ENCODE measurements at places on chromosomes 13 and 19.

DNA sequence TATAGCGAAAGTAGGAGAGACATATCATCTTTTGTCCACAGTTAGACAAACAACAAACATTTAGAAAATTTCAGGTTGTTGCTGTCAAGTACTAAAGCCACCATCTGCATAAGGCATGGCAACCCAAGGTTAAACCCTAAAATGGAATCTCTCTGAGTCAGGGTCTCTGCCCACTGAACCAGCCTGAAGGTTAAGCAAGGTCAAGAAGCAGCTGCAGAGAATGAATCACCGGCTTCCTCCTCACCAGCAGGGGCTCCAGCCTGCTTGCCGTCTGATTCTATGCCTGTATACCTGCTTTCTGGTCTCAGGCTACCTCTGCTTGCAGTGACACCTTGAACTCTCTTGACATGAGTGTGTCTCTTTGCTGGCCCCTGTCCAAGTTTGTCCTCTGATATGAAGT lies 726.2 kb upstream of the SGCG start:
- DNase-seq = no peak

DNA sequence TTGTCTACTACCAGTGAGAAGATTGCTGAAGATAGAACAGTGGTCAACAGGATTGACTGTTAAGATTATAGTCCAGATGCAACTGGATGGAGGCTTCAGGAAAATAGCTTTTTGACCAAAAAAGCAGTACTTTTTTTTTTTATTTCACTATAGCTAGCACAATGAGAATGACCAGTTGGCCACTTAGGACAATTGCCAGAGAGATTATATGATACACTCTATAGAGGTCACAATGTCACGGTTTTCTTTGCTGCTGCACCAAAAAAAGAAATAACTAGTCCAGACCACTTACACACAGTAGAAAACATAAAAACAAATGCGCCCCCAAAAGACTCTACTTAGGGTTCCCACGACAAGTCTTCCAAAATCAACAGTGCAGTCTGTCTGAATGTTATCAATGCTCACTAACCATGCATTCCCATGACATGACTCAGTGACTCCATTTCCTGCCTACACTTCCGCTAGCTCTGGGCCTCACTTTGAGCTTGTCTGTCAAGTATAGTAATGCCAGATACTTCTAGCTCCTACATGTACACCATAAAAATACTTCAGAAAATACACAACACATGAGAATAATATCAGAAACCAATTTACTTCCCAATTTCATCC lies 209.1 kb upstream of the STARD13 start:
- DNase-seq = peak; percentile 90

GRCh38 chr13:73754727-73755292 lies 379.4 kb downstream of the KLF12 start:
- peak; percentile 69 for DNase-seq

DNA sequence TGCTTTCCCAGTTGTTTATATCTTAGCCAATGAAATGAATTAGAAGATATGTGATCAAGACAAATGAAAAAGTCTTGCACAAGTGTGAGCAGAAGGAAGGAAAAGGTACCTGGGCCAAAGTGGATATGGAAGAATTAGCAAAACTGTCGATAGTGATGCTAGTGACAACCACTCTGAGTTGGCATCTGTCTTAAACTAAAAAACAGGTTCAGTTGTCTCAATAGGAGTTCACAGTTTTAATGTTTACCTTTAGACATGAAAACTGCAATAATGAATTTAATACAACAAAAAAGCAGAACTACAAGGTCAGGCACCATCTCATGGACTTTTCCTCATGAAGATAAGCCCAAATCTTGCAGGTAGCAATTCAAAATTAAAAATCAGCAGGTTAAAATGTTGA lies 688.5 kb downstream of the EFNB2 start:
- no peak for DNase-seq

DNA sequence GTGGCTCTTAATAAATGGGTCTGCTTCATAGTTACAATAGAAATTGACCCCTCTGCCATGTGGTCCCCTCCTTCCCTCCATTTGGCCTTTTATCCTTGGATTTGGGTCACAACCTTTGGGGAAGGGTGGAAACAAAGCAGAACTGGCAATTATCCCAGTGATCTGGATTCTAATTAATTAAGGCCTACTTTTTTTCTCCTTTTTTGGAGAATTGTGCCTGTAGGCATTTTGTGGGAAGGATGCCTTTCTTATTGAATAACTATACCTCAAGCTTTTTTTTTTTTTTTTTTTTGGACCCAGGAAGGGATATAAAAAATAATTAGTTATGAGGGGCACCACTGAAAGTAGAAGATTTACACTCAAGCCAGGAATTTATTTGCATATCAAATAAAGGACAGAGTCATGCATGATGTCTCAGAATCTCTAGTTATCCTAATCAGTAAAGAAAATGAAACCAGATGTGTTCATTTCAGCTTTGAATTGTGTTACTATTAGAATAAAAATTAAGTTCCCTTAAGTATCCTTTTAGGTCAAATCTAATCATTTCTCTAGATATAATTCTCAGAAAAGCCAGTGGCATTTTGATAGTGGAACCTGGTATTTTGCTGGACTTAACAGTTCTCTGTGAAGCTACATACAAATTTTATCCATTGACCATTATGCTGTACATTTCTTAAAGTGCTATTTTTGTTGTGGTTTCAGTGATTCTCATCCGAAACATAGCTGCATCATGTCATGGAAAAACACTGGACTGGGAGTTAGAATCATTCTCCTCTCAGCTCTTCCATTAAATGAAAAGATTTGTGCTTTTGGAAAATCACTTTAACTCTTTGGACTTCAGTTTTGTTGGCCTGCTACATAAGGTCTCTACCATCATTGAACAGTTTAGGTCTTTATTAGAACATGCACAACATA lies 129.3 kb downstream of the KCNRG start:
- DNase-seq = no peak

DNA sequence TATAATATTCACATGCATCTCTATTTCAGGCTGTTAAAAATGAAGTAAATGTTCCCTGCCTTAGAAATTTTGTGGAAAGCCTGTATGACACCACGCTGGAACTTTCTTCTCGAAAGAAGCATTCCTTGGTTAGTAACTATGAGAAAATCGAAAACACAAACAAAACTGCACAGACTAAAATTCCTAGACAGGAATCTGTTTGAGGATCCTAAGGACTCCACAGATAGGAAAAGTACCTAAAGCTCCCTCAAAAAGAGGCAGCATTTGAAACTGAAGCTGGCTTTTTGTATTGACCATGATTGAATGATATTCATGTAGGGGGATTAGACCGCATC lies 103.4 kb downstream of the FRY start:
- DNase-seq = no peak

- peak; percentile 9 for DNase-seq
Measured at GRCh38 chr19:3665681-3666544, 34.4 kb downstream of the PIP5K1C start.

- DNase-seq = no peak
Measured at GRCh38 chr13:24899601-24900000, 135.6 kb downstream of the RNF17 start.

DNA sequence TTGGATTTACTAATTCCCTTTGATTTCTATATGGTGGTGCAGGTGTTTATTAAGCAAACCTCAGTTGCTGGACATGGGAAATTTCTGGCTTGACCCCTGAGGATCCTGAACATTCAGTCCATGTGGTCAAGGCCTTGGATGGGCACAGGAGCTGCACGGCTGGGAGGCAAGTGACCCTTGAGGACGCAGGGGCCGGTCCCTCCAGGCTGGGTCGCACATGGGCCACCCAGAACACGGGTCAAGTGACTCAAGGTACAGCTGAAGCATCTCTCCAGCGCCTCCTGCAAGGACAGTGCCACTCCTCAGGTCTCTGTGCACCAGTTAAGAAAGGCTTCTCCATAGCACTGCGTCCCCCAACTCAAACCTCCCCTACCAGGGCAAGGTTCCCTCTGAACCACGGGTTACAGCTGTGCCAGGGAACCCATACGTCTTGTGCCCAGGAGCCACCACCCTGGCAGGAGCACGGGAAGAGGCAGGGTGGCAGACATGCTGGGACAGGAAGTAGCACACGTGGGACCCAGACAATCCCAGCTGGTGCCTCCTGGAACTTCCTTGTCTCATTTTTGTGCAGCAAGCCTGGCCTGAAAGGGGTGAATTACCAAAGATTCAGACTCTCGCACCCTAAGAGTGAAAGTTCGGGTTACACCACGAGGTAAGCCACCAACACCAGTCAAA lies 93.1 kb downstream of the SPACA7 start:
- DNase-seq = no peak

DNA sequence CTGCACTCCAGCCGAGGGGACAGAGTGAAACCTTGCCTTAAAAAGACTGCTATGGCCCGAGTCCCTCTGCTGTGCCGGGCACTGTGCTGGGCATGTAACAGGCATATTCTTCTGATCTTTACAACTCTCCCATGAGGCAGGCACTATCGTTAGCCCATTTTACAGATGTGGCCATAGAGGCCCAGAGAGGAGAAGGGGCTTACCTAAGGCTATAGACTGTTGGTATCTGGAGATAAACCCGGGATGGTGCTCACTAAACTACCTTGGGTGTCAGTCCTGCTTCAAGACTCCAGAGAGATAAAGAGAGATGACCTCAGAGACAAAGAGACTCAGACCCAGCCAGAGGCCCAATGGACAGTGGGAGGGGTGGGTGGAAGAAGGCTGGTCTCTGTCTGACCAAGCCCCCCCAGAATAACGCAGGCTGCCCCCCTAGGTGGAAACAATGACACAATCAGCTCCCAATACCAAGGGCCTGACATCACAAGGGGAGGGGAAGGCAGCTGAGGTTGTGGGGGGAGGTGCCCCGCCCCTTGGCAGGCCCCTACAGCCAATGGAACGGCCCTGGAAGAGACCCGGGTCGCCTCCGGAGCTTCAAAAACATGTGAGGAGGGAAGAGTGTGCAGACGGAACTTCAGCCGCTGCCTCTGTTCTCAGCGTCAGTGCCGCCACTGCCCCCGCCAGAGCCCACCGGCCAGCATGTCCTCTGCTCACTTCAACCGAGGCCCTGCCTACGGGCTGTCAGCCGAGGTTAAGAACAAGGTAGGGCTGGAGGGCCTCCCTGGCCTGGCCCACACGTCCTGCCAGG lies at the start of gene CNN1:
TSS of gene CNN1 (plus strand) at position 620 of the 805 bp plus-strand sequence. CDS start at position 697, 77 bp downstream.
- peak; percentile 94 for DNase-seq

GRCh38 chr19:41323430-41324125 lies 13.6 kb downstream of the CCDC97 start:
- DNase-seq = peak; percentile 97

- no peak for DNase-seq
Measured at GRCh38 chr13:109096101-109096500, 466.7 kb downstream of the MYO16 start.

DNA sequence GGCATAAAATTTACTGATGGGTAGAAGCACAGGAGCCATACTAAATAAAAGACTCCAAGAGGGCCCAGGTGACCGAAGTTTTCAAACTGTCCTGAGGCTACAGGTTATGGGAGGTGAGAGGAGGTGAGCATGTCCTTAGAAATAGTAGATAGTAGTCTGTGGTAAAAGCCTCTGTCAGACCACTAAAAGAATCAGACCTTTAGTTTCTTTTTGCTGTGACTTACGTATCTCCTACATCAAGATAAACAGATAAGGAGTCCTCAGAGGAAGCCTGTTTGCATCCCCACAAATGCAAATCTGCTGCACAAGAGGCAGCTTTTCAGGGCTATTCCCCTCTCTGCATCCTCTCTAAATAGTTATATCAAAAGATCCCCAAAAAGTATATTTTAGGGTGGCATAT lies 711.6 kb upstream of the SLITRK6 start:
- no peak for DNase-seq

All from fibroblast of skin of abdomen (primary cell).